ENCODE measurements at places on chromosomes 4 and X.

GRCh38 chr4:85886665-85887064 is 411.7 kb downstream of the ARHGAP24 start:
- no peak for DNase-seq

DNA sequence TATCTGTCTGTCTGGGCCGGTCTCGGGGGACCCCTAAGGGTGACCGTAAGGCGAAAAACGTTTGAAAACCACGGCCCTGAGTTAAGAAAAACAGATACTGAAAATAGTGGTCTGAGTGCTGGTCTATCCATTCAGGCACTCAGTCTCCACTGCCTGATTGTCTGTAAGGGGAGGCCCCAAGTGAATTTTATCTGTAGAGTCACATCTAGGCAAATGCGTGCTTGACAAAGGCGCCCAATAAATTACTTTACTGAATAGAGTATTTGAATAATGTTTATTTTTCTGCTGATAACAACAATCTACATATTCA is 465 bp downstream of the HNRNPH2 start:
- no peak for DNase-seq

DNA sequence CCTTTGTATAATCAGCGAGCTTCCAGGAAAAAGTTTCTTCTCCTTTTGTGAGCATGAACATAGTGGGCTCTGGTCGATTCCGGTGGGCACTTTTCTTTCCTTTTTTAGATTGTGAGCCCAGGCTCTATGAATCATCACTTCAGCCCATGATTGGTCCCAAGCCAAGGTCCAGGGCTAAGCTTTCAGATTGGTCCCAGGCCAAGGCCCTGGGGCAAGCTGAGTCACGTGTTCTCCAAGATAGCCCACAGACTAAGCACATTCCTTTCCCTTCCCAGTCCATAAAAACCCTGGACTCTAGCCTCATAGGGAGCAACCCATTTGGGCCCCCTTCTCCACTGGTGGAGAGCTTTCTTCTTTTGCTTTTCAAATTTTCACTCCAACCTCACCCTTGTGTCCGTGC is 430.5 kb downstream of the NAP1L3 start:
- DNase-seq: no peak

GRCh38 chrX:116285501-116285900 is 115.0 kb downstream of the AGTR2 start:
- DNase-seq: no peak

- no peak for DNase-seq
Measured at GRCh38 chr4:34138385-34138784, 2105.9 kb downstream of the ARAP2 start.

GRCh38 chr4:14308229-14308651 is 680.7 kb upstream of the BOD1L1 start:
- no peak for DNase-seq

DNA sequence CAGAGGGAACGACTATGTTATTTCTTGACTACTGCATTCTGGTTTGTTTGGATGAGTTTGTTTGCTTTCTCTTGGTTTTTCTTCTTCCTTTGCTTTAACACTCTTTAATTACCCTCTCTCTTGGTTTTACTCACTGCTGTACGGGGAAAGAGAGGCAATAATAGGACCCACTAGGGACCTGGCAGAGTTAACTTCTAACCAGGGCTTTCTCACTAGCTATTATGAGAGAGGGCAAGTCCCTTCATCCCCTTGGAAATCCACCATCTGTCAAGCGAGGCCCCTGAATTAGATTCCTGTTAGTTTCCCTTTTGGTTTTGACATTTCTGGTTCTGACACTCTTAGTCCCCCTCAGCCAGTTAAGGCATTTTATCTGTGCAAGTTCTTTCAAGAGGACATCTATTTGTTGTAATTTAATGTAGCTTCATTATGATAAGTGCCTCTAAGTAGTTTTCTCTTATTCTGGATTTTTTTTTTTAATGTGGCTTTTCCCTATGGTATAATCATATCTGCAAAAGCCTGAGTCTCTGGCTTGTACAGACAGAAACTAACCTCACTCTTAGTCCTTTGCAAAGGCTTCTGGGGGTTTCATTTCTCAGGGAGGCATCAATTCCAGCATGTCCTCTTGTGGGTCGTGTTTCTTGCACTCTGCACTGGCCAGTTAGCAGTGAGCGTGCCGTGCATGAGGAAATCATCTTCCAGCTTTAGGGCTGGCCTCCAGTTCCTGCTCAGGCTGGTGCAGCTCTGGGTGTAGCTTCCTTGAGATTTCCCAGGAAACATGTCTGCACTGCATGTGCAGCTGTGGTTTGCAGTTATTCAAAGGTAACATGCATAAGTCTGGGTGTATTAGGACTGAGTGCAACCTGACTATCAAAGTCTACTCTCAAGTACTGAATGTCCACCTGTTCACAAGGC is 221.3 kb downstream of the STIM2 start:
- no peak for DNase-seq

Measured in stimulated activated CD4-positive, alpha-beta T cell treated with anti-CD3 and anti-CD28 coated beads, TNF-alpha, amount 100 ng/mL, for 4 hours (primary cell).